ENCODE measurements at places on chromosomes 1 and 21.

DNA sequence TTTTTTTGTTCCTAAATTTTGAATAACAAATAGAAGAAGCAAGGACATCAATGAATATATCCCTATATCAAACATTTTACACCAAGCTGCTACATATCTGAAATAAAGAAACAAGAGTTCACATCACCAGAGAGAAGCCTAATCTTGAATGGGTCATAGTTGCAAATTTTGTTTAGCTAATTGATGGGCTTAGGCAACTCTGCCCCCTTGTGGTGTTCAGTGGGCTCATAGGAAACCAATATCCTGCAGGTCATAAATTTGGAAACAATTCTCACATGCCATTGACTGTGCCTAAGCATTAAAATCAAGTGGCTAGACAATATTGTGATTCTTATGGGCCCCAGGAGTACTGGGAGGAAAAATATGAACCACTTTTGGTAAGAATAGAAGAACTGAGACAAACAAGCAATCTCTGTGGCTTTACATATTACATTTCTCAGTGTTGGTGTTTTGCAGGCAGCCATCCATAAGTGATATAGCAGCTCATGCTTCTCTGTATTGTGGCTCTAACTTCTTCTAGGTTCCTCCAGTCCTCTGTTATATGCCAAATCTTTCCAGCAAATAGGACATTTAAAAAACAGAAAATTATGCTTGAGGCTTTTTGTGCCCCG is 1262.8 kb upstream of the PRMT6 start:
- DNase-seq, result peak; percentile 17

GRCh38 chr21:25487046-25487594 is 120.2 kb downstream of the MRPL39 start:
- peak; percentile 28 for DNase-seq

DNA sequence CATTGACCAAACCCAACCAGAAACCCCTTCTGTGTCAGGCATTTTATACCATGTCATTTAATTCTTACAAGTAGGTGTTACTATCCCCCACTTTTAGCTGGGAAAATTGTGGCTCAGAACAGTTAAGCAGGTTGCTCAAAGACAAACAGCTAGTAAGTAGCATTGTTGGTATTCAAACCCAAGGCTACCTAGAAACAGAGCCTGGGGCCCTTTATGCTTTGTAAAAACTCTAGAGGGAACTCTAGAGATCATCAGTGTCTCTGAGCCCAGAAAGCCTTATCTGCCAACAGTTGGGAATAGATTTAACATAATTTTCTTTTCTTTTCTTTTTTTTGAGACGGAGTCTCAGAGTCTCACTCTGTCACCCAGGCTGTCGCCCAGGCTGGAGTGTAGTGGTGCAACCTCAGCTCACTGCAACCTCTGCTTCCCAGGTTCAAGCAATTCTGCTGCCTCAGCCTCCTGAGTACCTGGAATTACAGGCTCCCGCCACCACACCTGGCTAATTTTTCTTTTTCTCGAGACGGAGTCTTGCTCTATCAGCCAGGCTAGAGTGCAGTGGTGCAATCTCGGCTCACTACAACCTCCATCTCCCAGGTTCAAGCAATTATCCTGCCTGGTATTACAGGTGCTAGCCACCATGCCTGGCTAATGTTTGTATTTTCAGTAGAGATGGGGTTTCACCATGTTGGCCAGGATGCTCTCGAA is 48.5 kb upstream of the OSBPL9 start:
- DNase-seq, result no peak

DNA sequence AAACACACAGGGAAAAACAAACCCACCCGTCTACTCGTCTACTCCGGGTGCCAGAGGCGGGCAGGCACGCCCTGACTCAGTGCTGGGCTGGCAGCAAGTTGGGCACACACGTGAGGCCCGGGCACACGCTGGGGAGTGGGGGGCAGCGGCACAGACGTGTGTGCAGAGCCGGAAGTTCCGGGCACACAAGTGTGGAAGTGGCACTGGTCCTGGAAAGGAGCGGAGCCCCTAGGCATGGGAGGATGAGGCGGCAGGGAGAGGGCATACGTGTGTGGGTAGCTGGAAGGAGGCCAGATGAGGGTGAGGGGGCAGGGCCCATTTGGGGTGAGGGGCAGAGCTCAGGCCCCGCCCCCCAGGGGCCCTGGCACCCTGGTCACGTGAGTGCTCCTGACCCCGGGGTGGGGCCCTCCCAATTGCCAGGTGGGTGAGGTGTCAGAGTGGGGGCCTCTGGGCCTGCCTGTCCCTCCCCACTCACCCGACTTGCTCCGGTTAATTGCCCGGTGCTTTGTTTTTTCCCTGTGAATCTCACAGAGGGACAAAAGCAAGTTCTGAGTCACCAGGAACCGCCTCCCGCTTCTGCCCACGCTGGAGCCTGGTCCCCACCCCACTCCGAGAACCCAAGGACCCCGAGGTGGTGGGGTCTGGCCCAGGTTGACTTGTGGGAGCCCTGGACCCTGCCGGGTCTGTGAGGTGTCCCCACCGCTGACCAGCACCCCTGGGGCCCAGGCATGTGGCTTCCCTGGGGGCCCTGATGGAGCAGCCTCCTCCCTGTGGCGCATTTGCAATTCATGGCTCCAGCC is 104.8 kb upstream of the CASZ1 start:
- no peak for DNase-seq

DNA sequence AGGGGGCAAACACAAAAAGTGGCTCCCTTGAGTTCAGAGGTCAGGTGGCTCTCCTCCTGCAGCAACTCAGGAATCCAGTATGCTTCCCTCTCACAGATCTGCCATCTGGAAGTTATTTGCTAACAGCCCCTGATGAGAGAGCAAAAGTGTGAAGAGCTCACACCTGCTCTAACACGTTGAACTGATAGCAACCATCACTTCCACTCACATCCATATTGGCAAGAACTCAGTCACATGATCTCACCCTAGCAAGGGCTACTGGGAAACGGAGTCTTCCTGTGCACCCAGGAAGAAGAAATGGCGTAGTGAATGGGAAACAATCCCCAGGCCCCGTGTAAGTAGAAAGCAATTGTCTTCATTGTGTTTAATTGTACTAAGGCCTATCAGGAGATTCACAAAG is 20.7 kb upstream of the SLC45A1 start:
- no peak for DNase-seq

GRCh38 chr1:109493227-109493626 is 667 bp upstream of the CYB561D1 start:
- DNase-seq, result no peak

GRCh38 chr21:35358008-35358407 is 308.9 kb upstream of the RUNX1 start:
- DNase-seq, result no peak

GRCh38 chr1:221837896-221838295 is 96.0 kb upstream of the DUSP10 start:
- DNase-seq, result no peak

GRCh38 chr1:23908453-23909341 is 4.5 kb downstream of the CNR2 start:
- DNase-seq, result peak; percentile 53

- no peak for DNase-seq
These were observed 89.7 kb downstream of the ATP5PO start for GRCh38 chr21:33825915-33826314.

GRCh38 chr1:41870076-41870562 is 48.6 kb downstream of the HIVEP3 start:
- peak; percentile 44 for DNase-seq

DNA sequence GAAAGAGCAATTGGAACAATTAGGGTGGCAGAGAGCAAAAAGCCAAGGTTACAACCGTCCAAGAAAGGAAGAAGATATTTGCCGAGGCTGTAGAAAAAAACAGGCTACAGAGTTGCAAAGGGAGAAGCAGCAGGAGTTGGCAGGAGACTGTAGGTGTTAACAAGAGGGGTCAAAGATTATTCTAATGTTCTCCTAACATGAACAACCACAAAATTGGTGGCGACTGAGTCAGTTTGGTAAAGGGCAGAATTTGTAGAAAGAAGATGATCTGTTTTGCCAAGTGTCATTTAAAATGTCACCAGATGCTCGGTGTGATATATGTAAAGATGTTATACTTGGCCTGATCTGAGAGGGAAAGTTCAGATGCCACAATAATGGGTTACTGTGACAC is 401 bp upstream of the PRUNE1 start:
- DNase-seq, result no peak

DNA sequence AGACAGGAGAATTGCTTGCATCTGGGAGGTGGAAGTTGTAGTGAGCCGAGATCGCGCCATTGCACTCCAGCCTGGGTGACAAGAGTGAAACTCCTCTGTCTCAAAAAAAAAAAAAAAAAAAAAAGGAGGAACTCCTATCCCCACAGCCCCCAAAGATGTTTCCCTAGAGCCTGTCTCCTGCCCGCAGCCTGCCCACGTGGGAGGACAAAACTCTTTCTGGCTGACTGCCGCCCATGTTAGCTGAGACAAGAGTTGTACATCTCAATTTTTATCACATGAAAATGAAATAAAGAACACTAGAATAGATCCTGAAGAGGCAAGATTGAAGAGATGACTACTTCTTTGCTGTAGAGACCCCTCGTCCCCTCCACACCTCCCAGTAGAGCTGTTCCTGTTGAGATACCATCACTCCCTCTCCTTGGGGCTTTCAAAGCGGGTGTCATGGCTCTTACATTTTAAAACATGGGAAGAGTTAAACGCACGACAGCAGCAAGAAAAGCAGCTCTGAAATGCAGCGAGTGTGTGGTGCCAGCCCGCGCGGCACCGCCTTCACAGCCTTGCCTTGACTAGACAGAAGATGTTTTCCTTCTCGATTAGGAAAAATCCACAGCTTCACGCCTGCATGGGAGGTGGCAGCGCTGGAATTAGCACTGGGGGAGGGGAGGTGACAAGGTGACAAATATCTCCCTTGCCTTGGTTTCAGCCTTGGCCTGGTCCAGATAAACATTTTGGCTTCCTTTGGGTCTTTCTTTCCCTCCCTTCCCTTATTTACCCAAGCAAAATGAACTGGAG is 253.4 kb upstream of the CSF3R start:
- no peak for DNase-seq

- DNase-seq, result no peak
These were observed 3.2 kb upstream of the QSOX1 start for GRCh38 chr1:180151508-180151907.

DNA sequence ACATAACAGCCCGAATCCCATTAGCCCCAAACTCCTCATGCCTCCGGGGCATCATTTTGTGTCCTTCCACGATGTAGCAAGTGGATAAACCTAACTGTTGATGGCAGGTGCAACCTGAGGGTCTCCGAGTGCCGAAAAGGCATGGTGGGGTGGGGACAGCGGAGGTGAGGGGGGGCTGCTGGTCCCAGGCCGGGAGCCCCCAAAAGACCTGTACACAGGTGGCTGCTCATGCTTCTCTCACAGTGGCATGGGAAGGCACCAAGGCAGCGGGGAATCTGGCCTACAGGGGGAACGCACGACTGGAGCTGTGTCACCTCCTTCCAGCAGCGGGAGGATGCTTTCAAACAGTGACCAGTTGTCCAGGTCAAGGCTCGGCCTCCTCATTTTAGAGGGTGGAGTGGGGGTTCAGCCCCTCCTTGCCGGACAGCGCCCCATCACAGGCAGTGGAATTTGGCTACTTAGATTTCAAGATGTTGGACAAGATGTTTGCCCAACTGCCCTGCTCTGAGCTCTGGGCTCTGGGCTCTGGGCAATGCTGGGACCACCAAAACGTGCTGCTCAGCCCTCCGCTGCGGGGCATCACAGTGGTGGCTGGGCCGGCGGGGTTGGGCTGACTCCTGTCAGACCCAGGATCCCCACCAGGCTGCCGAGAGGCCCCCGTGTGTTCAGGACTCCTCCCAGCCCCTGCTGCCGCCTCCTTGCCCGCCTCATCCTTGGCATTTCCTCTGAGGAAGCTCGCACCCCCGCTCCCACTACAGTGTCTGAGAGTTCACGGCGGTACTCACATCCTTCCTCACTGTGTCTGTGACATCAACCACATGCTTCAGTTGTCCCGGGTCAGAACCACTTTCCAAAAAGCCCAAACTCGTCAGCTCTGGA is 7.6 kb downstream of the DNMT3L start:
- DNase-seq, result no peak

- DNase-seq, result peak; percentile 18
These were observed 10.9 kb downstream of the NR5A2 start for GRCh38 chr1:200038325-200038980.

- DNase-seq, result no peak
These were observed 118.4 kb upstream of the TNR start for GRCh38 chr1:175861626-175862367.

GRCh38 chr1:228381356-228381755 is 25.3 kb downstream of the TRIM11 start:
- DNase-seq, result no peak

Data from GM10248 (cell line).